ENCODE measurements at places on chromosomes 6 and 20. TPM values are rescaled to one million over a fixed set of nuclear protein-coding genes. Genes with fewer than 3 reads are reported as not detected.

GRCh38 chr6:169271158-169271876 is 17.7 kb upstream of the THBS2 start:
- peak; percentile 18 for DNase-seq

DNA sequence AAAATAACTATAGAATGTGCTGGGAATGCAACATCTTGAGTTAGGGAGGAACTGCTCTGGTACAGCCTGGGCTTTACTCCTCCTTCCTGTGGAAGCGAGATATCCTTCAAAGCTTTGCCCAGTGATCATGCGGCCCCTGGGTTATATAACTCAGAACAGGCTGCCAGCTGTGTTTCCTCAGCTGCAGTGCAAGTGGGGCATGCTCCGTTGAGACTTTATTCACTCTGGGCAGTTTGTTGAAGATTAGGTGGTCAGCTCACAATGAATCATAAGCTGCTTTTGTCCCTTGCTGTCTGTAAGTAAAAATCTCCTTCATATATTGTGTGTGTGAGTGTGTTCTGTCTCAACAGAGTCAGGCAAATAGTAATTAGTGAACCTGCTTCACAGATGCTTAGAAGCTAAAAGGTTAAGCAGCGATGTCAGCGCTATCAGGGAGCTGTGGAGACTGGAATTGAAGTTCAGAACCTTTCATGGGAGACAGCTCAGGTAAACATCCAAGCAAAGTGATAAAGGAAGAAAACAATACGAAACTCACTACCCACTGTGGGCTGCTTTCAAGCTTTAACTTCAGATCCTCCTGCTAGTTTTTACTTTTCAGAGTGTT is 688.4 kb downstream of the HTR1B start:
- DNase-seq, result no peak

GRCh38 chr6:6366803-6367202 is 46.3 kb upstream of the F13A1 start:
- DNase-seq, result no peak

DNA sequence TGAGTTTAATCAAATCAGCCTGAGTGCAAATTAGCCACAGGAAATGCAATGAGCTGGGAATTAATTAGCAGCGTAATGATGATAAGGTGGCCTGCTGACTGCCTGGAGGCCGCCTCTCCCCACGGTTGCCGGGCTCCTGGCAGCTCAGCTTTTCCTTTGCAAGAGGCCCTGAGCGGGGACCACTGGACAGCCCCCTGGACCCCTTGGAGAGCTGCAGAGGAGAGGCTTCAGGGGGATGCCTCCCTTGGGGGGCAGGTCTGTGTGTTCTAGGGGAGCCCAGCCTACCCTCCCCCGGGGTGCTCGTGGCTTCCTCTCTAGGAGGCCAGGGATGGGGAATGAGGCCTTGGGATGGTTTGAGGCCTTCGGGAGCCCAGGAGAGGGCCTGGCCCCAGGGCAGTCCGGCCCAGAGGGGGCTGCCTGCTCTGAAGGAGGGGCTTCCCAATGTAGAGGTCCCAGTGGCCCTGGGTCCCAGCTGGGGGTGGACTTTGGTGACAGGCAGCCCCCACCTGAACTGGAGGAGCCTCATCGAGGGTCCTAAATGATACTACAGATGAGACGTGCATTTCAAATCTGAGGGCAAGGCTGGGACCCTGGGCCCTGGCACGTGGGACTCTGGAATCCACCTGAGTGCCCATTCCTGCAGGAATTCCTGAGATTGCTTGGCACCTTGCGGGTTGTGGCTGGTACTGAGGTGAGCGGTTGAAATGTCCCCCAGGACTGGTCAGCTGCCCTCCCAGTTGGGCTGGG is 66.4 kb upstream of the BHLHE23 start:
- no peak for DNase-seq

GRCh38 chr6:14456941-14457340 is 339.4 kb downstream of the CD83 start:
- no peak for DNase-seq

CDYL gene
- 8.0 TPM for polyA plus RNA-seq

DNA sequence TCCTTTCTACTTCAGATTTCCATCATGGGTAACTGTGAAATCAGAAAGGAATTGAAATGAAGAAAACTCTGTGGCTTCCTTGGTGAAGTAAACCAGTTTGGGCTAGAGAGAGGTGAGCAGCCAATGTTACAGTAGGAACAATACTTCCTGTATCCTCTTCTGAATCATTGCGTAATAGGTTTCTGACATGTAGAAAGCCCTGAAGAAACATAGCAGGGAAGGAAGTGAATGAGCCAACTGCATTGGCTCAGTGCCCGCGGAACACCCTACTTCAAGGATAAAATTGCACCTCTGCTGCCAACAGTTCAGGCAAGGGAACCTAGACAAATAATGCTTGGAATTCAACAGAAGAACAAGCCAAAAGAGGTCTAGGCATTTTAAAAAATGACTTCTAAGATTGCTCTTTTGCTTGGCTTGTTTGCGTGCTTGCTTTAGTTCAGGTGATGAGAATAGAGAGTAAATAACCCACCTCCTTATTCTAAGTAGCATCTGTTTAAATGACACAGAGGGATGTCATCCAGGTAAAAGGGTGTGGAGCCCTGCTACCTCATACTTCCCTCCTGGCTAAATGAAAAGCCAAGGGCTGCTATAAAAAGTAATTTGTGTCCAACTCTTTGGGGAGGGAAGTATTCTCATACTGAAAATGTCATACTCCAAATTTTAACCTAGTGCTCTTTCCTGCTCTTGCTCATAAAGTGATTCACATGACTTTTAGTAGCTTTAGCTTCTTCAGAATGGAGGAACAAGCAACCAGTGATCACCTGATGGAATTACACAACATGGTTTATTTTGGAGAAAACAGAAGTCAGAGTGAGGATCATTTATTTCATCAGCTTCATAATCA is 30.0 kb upstream of the AKIRIN2 start:
- peak; percentile 96 for DNase-seq

IL22RA2 gene
- not detected for polyA plus RNA-seq

- no peak for DNase-seq
Measured at GRCh38 chr6:146071781-146072180, 42.9 kb downstream of the GRM1 start.

RALGAPB gene
- polyA plus RNA-seq, result 9.8 TPM

MOXD1 gene
- 564 TPM for polyA plus RNA-seq

GRCh38 chr6:11460837-11461661 is 76.5 kb upstream of the TMEM170B start:
- no peak for DNase-seq

NHLRC1 gene
- 3.7 TPM for polyA plus RNA-seq

TRDN gene
- not detected for polyA plus RNA-seq

FOXC1 gene
- polyA plus RNA-seq, result 3.5 TPM

ABRACL gene
- 38.7 TPM for polyA plus RNA-seq

DNA sequence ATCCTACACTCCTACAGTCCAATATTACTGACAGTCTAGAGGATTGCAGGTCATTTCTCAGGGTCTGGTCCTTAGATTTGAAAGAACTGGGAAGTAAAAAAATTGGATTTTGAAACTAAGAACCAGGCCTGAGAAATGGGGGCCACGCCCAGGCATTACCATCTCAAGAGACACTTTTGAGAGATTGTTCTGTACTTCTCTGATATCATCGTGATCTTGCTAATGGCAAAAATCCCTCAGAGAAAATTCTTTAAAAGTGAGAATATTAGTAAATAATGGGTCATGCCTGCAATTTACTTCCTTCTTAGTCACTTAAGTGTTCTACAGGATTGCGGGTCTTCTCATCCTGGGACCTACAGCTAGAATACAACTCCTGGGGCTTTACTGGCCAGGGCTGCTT is 42.0 kb upstream of the HIVEP1 start:
- peak; percentile 42 for DNase-seq

DNA sequence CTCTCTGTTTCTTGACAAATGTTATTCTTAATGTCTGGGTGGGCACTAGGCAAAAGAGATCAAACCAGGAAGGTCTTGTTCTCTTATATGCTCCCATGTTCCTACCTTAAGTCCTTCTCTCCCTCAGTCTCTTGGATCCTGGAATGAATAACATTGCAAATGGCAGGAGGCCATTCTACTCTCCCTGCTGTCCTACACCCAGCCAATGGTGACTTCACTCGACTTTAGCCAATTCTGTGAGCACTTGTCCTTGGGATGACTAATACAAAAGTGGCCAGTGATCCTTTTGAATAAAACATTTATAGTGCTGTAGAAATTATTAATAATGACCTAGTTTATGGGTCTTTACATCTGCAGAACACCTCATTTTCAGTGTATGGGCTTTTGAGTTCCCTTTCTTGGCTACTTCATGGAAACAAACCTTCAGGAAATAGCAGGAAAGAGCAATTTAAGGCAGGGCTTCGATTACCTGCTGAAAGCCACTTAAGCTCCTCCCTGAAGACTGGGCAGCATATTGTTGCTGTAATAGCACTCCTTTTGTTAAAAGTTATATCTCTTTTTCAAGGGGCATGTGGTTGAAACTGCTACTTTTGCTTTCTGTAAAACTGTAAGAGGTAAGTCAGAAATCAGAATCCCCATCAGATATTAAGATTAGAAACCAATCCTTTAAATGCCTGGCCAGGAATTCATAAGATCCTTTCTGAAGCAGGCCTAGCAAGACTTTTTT is 10.5 kb downstream of the OTOR start:
- DNase-seq, result peak; percentile 6

- DNase-seq, result no peak
Measured at GRCh38 chr6:127385668-127386430, 42.4 kb upstream of the ECHDC1 start.

DNA sequence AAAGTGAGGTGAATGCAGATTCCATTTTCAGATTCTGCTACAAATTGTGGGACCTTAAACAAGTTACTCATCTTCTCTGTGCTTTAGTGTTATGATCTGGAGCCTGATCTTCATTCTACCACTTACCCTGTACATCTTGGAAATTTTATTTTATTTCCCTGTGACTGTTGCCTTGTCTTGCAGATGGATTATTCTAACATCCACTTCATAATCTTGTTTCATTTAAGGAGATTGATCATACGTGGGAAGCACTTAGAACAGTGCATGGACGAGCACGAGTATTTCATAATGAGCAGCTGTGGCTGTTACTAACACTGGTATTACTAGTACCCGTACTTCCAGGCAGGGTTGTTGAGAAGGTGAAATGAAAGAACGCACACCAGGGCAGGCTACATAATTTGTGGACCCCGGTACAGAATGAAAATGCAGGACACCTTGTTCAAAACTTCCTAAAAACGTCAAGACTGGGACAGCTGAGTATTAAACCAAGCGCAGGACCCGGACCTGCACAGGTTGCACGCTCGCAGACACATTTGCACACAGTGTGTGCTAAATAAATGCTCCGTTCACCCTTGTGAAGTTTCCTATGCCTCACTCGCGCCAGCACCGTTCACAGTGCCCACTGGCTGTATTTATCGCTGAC is 535 bp upstream of the CCDC170 start:
- DNase-seq, result peak; percentile 55

DNA sequence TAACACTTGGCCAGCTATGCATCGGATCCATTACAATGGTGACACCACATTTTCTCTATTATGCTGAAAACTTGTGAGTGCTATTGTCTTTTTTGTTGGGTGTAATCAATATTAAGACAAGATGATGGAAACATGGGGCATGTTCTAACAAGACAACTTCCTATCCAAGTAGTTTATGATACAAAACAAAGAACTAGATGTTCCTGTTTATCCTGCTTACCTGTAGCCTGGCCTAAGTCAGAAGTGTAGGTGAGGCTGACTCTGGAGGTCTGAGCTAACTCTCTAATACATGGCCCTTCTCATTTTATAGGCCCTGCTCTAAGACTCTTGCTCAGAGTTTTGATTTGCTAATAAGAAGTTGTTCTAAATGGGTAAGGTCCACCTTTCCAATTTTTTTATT is 242.4 kb upstream of the STXBP5 start:
- no peak for DNase-seq

HTR1B gene
- polyA plus RNA-seq, result not detected

- DNase-seq, result no peak
Measured at GRCh38 chr6:36430351-36430750, 12.3 kb downstream of the PXT1 start.

PPARD gene
- polyA plus RNA-seq, result 21.7 TPM

- peak; percentile 23 for DNase-seq
Measured at GRCh38 chr20:52748285-52748932, 223.7 kb upstream of the TSHZ2 start.

DNA sequence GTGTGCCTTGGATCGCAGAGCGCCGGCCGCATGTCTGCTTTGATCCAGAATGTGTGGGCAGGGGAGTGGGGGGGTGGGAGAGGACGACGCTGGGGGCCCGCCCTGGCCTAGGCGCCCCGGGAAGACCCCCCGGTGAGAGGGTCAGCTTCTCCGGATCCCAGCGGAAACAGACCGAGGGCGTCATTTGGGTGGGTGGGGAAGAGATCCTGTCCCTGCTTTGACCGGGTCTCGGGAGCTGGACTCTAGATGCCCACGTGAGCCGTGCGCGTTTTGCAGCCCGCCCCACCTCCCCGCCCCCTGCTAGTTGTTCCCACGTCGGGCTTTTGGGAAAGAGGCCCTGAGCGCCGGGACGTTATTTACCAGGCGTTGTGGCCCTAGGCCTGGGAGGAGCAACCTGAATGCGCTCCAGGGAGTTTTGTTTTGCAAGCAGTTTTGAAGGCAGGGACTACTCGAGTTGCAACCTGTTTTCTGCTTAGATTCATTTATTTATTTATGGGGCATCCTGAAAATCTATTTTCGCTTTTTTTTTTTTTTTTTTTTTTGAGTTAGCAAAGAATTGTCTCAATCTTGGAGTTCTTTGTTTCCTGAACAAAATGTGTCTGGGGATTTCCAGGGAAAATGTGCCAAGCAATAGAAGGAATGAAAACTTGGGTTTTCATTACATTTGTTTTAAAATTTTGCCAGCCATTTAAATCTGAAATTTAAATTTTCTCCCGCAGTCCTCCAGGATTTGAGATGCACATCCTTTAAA is 1.6 kb downstream of the DSP start:
- peak; percentile 96 for DNase-seq

DNA sequence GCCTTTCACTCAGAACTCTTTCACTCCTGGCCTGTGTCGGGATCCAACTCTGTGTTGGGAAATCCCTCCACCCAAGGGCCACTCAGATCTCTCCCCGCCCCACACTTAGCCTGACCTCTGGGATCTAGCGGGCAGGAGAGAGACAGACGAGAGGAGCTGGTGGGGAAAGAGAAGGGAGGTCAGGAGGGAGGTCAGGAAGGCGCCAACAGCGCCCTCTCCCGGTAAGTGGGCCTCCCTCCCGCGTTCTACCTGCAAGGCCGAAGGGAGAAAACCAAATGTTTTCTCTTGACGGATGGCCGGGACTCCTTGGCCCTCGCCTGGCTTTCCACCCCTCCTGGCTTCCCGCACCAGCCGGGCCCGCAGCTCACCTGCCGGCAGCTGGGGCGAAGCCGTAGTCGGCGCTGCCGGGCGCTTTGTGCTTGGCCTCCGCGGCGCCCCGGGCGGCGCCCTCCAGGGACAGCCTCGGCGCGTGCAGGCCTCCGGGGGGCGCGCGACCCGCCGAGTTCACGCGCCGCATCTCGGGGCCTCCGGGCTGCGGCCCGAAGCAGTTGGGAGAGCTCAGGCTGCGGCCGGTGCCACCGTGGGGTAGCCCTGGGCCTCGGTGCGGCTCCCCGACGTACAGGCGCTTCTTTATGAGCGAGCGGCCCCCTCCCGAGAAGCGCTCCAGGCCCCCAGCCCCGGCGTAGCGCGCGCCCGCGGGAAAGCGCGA is 38.2 kb downstream of the C6orf132 start:
- DNase-seq, result no peak

DNA sequence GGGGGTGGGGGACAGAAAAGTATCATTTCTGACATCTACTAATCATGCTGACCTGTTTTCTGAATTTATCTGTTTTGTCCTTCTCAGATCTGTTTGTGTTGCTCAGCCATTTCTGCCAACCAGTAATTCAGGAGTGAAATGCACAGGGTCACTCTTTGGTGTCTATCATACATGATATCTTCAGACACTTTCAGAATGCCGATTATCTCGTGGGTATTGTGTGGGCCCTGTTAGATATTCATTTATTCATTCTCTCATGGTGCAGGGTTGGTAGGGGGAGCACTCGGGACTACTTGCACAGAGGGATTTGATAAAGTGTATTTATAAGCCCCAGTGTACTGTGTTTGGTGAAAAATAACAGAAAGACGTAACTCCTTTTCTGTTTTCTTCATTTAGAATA is 101.2 kb upstream of the CITED2 start:
- no peak for DNase-seq

Measured in GM23248 (cell line).